ENCODE measurements at places on chromosomes 5 and 9. TPM values are rescaled to one million over a fixed set of nuclear protein-coding genes. Genes with fewer than 3 reads are reported as not detected.

ADGRD2 gene
- not detected for total RNA-seq

ANKRD34B gene
- not detected for total RNA-seq

OTP gene
- total RNA-seq, result not detected

MPDZ gene
- 110 TPM for total RNA-seq

All from camera-type eye (tissue), 1 donor.